ENCODE measurements at places on chromosomes 2 and 18.
A peak's percentile ranks its signal among the peaks of the same experiment; 100 is the strongest.

- DNase-seq = no peak
These were observed 12.2 kb downstream of the LPIN1 start for GRCh38 chr2:11758647-11759046.

GRCh38 chr18:80148326-80149199 is 39.5 kb downstream of the ADNP2 start:
- DNase-seq = no peak

DNA sequence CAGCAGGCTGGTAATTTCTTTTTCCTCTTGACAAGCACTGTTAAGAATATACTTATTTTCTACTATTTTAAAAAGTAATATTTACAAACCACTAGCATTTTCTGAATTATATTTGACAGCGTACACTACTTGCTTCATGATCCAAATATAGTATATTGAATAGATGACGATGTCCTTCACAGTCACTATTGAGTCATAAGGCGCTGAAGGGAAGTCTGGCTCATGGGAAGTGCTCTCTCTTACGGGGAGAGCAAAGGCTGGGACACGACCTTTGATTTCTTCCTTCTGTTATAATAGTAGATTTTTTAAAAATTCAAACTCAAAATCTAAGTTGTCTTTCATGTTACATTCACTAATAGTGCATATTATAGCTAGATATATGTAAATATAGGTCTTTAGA is 357.1 kb downstream of the SOCS6 start:
- no peak for DNase-seq

DNA sequence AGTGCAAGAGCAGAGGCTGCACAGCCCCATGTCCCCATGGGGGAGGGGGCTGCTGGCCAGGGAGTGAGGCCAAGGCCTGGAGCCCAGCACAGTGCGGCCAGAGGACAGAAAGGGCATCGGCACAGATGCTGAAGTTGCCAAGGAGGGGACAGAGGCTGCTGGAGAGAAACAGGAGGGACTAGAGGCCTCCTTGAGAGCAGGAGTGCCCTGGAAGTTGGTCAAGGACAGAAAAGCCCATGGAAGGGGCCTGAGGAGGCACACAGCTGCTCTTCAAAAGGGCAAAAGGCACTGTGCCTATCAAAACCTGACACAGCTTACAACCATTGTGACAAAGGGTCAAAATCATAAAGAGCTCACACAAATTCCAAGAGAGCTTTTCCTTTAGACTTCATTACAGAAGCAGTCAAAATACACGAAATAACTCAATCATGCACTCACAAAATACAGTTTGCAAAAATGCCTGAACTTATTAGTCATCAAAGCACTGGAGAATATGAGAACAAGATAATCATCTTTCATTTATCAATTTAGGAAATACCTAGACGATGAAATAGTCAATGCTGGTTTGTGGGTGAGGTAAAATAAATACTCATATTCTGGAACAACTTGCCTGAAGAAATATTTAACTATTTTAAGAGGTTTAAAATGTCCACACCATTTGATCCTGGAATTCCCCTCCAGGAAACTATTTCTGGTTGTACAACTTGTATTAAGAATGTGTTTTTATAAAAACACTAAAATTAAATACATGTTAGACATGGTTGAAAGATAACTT is 79.6 kb downstream of the USP40 start:
- peak; percentile 91 for DNase-seq

DNA sequence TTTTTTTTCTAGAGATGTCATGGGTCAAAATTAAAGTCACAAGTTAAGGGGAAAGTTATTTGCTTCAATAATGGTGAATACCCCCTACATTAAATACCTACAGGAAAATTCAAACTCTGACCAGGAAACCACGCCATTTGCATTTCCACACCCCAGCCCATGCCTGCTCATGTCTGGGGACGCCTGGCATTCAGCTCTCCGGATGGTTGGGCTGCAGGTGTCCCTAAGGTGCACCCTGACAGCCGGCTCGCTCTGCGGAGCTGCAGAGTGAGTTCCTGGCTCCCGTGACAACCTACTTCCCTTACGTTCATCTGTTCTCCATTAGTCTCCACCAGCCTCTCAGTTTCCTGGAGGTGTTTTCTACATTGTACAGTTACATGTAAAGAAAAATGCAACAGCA is 122.7 kb upstream of the RIOK3 start:
- DNase-seq = no peak

GRCh38 chr2:12002215-12002614 is 255.8 kb downstream of the LPIN1 start:
- DNase-seq = no peak

DNA sequence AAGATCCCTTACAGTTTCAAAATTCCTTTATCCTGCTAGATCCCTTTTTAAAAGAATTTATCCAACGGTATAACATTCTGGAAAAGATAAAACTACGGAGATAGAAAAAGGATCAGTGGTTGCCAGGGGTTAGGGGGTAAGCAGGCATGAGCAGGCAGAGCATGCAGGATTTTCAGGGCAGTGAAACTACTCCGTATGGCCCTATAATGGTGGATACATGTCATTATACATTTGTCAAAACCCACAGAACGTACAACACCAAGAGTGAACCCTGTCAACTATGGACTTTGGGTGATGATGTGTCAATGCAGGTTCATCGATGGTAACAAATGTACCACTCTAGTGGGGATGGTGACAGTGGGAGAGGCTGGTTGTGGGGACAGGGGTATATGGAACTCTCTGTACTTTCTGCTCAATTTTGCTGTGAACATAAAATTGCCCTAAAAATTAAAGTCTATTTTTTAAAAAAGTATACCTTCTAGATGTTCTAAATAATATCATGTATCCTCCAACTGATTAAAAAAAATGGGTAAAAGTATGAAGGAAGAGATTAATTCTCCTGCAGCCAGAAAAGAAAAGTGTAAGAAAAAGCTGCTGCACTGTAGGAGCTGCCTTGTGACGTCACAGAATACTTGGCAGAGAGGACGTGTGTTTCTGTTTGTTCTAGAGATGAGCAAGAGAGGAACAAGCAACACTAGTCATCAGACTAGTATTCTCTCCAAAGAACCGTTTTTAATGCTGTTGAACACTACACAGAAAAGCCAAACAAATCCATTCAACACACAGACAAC is 23.6 kb downstream of the ANKRD44 start:
- peak; percentile 72 for DNase-seq

DNA sequence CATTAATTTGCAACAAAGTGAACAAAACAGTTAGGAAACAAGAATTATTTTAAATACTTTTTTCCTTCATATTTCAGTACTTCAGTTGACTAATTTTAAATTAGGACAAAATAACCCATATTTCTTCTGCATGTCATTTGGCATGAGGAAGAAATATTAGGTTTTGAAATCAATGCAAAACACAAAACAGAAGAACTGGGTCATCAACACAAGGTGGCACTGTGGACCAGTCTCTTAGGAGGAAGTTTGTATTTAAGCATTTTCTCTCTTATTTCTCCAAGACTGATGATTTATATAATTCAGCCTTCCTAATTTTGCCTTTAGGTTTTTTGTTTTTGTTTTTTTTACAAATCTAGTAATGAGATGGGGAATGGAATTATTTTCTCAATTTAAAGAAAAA is 352.8 kb upstream of the KCNH7 start:
- no peak for DNase-seq

DNA sequence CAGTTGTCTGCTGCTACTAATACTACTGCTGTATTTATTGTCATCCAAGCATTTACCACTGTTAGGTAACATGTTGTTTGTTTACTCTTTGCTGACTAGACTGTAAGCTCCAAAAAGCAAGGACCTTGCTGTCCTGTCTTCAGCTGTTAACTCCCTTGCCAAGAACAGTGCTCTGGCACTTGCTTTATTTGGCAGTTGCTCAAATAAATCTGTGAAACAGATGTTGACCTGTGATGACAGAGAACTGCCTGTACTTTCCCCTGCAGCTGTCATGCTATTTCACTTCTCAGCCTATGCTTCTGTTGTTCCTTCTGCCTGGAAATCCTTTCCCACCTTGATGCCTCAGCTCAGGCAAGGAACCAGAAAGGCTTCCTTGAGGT is 181.2 kb downstream of the ATAD2B start:
- no peak for DNase-seq

- no peak for DNase-seq
These were observed 81.4 kb upstream of the GCFC2 start for GRCh38 chr2:75792146-75792545.

DNA sequence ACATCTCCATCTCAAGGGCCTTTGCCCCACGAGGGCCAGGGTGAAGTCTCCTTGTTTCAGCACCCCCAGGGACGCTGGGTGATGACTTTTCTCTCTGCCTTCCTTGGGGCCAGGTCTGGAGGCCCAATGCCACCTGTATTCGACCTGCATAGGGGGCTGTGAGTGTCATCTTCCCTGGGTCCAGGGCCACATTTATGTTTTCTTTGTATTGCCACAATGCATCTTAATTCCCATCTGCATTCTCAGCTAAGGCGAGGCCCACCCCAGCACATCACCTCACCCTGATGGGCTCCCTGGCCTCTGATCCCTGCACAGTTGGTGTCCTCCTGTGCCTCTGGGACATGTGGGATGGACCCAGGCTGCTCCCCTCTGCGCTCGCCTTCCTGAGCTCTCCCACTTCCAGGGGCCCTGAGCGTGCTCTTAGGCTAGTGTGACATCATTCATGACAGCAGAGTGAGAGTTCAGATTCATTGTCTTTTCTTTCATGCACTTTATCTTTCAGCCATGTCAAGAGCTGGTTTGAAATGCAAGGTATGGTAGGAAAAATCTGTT is 122.0 kb upstream of the COPS8 start:
- no peak for DNase-seq

DNA sequence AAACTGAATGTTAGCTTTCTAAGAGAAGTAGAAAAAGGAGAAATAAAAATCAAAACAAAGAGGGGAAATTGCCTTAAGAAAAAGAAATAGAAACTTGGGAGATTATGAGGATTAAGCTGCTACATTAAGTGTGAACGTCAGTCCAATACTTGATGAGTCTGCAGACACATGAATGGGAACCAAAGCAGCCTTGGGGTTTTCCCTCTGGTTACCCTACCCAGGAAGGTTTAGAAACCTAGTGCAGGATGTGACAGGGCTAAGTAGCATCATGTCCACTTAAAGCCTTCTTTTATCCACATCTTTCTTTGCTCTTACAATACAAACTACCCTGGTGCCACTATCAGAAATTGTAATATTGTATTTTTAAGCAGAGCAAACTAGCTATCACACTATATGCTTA is 22.3 kb downstream of the SLC35F5 start:
- DNase-seq = no peak

DNA sequence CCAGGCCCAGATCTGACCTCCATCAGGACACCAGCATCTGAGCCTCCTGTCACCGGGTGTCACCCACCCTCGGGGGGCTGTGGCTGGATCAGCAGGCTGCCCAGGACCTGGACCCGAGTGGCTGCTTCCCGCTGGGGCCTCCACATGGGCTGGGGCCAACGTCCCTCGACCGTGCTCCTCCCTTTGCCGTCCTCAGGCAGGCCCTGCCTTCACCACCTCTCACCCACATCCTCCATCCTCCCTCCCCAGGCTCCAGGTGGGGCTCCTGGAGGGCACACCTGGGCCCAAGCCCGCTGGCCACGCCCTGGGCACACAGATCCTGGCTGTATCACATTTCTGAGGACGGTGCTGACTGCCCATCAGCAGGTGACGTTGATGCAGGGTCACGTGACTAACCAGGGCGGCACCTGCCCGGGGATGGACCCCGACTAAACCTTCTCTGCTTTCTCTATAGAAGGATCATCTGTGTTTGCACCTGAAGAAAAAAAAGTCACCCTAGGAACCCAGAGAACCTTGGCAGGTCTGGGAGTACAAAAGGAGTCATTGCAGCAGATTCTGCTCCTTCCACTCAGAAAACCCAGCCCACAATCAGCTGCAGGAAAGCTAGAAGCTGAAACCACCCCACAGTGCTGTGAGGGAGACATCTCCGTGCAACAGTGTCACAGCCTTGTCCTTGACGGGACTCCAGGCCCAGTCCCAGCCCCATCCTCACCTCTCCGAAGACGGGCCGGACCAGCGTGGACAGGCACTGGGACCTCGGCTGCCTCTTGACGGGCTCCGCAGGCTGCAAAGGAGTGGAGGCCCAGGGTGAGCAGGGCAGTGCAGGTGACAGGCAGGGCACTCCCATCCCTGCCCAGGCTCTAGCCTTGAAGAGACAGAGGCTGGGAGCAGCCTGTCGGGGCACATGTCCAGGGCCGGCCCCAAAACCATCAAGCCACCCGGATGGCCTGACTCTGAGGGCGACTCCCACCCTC is 11.2 kb downstream of the STK25 start:
- DNase-seq = no peak

DNA sequence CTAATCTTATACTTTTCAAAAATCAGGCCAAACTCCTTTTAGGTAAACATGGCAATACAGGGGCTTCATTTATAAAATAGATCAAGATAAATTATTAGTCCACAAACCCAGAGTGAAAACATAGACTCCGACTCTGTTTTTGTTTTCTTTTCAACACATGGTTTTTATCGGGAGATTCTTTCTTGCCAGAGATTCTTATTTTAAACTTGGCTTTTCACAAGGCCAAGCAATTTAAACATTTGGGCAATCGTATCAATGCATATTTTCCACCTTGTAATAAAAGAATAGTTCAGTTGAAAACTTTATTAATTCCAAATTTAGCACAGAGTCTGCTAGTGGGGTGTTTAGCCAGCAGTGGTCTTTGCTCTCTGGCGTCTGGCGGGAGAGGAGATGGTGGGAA is 71.9 kb downstream of the SOX11 start:
- DNase-seq = no peak

- DNase-seq = no peak
These were observed 152.0 kb downstream of the CAPN13 start for GRCh38 chr2:30655211-30655610.

- DNase-seq = peak; percentile 47
These were observed 27.9 kb downstream of the SETBP1 start for GRCh38 chr18:44708451-44709083.

GRCh38 chr18:40056079-40056692 is 1898.8 kb upstream of the PIK3C3 start:
- DNase-seq = no peak

GRCh38 chr2:159968279-159968900 is 94.0 kb downstream of the PLA2R1 start:
- DNase-seq = no peak

DNA sequence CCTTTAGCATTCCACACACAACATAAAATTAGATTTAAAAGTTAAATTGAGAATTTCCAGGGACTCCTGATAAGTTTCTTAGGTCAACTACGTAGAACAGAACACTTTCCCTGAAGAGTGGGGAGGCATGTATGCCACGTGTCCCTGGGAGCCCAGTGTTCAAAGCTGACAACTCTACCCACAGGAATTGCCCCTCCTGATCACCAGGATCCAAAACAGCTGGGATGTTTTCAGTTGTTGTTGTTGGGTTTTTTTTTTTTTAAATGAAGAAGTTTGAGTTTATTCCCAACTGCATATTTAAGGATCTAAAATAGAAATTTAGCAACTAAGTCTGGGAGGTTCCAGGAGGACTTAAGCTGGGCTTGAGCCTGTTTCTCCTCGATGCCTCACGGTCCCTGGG is 100.5 kb downstream of the TPGS2 start:
- DNase-seq = no peak

DNA sequence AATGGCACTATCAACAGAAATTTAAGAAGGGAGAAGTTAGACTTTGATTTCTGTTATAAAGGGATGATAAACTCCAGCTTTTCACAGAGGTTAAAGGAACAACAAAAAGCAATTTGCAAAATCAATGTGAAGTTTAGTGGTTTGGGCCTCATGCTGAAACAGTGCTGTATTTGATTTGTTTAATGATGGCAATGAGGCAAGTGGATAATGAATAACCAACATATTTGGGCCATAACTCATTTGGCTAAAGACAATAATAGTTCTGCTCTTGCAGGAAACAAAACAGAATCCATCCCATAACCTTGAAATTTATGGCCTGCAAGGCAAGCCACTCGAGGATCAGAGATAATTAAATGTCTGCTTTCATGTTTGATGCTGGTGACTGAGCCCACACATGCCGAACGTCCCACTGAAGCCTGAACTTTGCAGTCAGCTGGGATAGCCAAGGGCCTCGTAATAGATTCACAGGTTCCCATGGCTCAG is 56.5 kb downstream of the TPGS2 start:
- no peak for DNase-seq
